ENCODE measurements at places on chromosomes 12 and 14. TPM values are rescaled to one million over a fixed set of nuclear protein-coding genes. Genes with fewer than 3 reads are reported as not detected.

GRCh38 chr12:40565029-40565633 is 127.1 kb upstream of the CNTN1 start:
- no peak for DNase-seq

B3GNT4 gene
- 0.26 TPM for total RNA-seq

- DNase-seq: no peak
Observed at GRCh38 chr12:92111256-92111655, 34.4 kb downstream of the BTG1 start.

POTEM gene
- total RNA-seq: not detected

Measured in mucosa of descending colon (tissue), 3 donors.